Central memory CD8-positive, alpha-beta T cell (primary cell): ENCODE measurements at places on chromosomes 5 and 9.
A peak's percentile ranks its signal among the peaks of the same experiment; 100 is the strongest.

GRCh38 chr9:114496011-114496410, 9.3 kb downstream of the WHRN start:
- DNase-seq = no peak

DNA sequence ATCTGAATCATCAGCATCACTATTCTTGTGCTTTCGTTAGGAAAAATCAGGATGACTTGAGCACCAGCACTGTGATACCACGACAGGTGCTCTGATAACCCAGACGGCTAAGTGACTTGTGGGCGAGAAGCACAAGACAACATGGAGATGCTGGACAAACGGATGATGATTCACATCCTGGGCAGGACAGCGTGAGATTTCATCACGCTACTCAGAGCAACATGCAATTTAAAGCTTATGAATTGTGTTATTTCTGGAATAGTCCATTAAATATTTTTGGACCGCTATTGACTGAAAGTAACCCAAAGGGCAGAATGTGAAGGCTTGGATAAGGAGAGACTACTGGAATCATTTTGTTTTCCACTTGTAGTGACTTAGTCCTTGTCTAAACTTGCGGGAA, 114.8 kb upstream of the DAPK1 start:
- no peak for DNase-seq

DNA sequence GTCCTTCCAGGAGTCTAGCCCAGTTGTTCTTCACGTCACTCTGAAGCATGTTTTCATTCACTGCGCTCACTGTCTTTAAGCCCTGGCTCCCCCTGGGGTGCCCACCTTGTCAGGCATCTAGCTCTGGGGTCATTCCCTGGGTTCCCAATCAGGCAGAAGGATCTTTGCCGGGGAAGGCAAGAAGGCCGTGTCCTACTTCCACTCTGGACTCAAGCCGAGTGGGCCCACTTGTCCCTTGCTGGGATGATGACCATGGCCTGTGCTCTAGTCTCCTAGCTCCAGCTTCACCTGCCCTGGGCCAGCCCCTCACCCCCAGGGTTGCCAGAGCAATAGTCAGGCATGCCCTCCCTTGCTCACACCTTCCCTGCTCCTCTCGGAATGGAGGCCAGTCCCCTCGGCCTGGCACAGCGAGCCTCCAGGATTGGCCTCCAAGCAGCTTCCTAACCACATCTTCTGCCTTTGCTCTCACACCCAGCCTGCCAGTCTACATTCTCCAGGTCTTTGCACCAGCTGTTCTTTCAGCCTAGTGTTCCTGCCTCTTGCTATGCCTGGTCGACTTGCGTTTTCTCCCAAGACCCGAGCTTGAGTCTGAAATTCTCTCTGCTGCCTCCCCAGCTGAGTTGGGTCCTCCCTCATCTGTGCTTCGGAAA, 32.2 kb upstream of the PSD2 start:
- no peak for DNase-seq

- no peak for DNase-seq
Observed at GRCh38 chr5:130923543-130924124, 241.4 kb downstream of the HINT1 start.

DNA sequence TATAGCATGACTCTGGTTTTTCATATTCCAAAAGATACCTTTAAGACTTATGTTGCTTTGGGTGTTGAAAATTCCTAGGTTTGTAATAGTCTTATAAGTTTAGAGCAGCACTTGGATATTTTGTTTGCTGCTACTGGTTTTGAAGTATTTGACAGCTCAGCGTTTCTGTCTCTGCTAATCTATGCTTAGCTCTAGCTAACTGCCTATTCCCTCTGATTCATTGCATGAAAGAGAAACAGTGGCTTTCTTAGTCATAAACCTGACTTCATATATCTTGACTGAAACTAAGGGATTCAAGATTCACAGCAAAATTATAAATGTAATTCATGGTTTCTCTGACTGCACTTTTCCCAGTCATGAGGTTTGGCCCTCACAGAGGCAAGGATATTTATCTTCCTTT, 35.6 kb upstream of the ANXA1 start:
- DNase-seq = no peak

- DNase-seq = no peak
Observed at GRCh38 chr5:117204926-117205869, 630.6 kb upstream of the SEMA6A start.

GRCh38 chr9:14071484-14071883, 242.5 kb downstream of the NFIB start:
- DNase-seq = no peak

- no peak for DNase-seq
Observed at GRCh38 chr9:30977965-30978364, 1406.5 kb upstream of the ACO1 start.

GRCh38 chr9:73151653-73152542, at the start of gene ANXA1:
Gene ANXA1, plus strand, starts transcription at chr9:73151865. Its CDS starts 6,671 bp downstream, at chr9:73158536.
- DNase-seq = peak; percentile 31

DNA sequence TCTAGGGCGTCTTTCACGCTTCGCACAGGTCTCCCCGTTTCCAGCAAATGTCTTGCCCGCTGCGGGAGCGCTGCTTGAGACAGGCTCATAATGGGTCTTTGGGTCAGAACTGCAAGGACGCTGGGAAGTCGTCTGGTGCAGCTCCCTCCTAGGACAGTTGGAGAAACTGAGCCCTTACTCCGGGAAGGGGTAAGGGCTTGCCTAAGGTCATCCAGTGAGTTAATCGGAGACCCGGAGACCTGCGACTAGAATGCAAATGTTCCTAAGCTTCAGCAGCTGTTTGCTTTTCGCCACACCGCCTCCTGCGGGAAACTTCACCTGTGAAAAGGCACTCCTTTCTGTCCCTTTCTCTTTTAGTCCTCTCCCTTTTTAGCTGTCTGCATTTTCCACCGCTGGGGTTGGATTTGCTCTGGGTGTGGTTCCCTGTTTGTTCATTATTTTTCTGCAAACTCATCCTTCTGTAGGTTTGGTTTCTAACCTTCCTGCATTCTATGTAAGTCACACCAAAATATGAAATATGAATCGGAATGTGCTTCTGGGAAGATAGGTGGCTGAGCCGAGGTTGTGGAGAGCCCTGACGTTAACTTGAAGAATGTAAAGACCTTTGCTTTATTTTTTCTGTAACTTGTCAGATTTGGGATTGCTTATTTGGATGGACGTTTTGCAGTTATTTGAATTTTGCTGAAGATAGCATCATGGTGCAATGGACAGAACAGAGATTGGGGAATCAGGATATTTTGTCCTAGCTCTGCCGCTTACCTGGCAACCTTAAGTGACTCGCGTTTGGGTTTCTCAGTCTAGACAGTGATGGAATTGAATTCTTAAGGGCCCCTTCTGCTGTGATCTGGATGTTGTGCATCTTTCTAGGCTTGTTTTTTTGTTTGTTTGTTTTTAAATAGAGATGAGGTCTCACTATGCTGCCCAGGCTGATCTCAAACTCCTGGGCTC, 909 bp downstream of the SLC36A1 start:
- DNase-seq = no peak

- no peak for DNase-seq
Observed at GRCh38 chr5:54581831-54582548, 64.4 kb downstream of the SNX18 start.

GRCh38 chr9:127642082-127642740, 30.1 kb downstream of the STXBP1 start:
- no peak for DNase-seq

DNA sequence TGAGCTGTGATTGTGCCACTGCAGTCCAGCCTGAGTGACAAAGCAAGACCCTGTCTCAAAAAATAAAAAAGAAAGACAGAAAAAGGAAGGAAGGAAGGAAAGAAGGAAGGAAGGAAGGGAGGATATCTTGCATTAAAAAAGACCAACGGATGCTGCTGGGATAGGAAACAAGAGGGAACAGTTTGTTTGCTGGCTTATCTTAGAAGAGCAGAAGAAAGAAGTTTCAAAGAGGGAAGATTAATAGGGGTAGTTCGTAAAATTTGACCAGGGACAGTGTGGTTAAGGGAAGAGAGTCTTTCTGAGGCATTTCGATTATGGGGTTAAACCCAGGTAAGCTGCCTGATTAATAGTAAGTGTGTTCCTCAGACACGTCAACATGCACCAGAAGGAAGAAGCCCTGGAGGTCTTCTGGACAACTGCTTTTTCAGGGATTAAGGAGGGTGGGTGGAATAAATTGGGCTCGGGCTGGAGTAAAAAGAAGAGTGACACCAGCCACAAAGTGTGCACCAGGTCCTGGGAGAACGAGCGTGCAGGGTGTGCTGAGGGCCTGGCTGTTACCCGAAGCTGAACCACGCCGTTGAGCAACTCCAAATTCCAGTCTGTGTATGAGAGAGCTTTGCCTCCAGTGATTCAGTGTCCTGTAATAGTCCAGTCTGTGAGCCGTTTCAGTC, 24.8 kb downstream of the FYB1 start:
- no peak for DNase-seq

DNA sequence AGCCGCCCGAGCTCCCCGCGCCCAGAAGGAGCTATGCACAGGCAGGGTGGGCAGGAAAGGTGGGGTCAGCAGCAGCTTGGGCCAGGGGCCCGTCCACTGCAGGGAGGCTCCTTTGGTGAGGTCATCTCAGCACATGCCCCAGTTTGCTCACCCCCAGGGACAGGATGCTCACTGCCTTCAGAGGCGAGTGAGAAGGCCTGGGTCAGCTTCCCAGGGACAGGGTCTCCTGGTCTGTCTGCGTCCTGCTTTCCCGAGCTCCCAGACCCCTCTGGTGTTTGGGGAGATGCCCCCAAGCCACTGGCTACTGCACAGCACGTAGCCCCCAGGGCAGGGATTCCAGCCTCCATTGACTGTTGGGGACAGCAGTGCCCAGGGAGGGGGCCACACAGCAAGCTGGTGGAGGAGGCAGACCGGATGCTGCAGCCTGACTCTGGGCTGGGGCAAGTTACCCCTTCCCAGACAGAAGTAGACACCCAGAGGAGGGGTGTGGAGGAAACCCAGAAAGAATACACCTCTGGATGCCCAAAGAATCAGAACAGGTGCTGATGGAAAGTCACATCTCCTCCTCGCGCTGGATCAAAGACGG, 581 bp upstream of the SARDH start:
- no peak for DNase-seq

- no peak for DNase-seq
Observed at GRCh38 chr9:119773823-119774222, 404.6 kb upstream of the BRINP1 start.

- no peak for DNase-seq
Observed at GRCh38 chr5:149152317-149152746, 11.0 kb downstream of the ABLIM3 start.

- DNase-seq = no peak
Observed at GRCh38 chr5:93246090-93246855, 334.7 kb downstream of the NR2F1-AS1 start.

DNA sequence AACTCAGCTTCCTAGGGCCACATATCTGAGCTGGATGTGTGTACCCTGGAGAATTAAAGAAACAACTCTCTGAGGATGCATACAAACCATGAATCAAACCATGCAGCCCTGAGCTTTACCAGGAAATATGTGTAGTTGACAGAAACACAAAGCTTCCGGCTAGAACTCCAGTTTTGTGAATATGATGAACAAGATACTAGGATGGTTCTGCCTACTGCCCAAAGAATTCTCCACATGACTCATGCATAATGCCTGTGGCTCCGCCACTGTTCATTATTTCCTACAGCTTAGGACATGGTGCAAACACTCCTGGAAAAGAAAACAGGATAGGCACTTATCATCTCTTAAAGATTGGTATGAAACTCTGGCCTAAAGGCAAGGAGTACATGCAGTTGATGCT, 343.4 kb downstream of the DNAH5 start:
- DNase-seq = no peak

DNA sequence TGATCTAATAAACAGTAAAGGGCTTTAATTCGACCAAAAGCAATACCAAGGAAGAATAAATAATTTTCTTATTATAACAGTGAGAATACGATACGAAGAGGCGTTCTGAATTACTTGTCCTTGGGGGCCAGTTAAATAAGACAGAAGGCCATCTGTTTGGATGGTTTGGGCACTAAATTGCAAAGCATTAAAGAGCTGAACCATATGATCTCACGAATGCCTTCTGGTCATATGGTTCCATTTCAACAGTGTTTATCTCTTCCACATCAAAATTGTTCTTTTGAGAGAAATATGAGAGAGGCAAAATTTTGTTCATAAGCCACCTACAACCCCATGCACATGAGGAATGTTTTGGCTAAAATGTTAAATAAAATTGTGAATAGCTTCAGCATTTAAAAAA, 605.4 kb downstream of the PTPRD start:
- DNase-seq = no peak

- no peak for DNase-seq
Observed at GRCh38 chr5:119271758-119272730, 83.8 kb upstream of the TNFAIP8 start.

DNA sequence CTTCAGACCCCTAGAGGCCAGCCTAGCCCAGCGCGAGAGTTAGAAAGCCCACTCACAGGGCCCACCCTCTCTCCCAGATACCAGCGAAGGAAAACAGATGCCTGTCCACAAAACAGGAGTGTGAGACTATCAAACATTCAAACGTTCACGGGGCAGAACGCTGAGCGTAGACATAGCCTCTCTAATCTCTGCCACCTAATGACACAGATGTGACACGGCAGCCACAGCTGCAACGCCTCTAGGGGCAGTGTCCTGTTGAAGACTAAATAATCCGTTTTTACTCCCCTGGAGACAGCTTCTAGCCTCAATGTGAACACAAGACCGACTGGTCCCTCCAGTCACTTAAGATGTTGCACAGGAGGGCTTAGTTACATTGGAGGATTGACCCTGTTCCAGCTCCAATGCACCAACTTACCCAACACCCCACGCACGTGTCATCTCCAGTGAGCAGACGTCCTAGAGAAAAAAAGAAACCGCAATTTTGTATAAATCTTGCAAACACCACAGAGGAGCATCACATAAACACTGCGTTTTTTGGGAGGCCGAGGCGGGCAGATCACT, 14.3 kb downstream of the DIPK1B start:
- no peak for DNase-seq

DNA sequence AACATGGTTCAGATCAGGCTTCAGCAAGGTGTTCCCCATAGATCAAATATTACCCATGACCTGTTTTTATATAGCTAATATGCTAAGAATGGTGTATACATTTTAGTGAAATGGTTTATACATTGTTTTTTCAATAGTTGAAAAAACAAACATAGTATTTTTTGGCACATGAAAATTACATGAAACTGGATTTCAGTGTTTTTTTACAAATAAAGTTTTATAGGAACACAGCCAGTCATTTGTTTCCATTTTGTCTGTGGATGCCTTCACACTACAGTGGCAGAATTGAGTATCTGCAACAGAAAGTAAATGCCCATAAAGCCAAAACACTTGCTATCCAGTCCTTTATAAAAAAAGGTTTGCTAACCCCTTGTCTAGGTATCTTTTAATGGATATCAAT, 134.5 kb upstream of the TNFAIP8 start:
- DNase-seq = no peak

- no peak for DNase-seq
Observed at GRCh38 chr9:127285965-127286364, 21.4 kb downstream of the GARNL3 start.

DNA sequence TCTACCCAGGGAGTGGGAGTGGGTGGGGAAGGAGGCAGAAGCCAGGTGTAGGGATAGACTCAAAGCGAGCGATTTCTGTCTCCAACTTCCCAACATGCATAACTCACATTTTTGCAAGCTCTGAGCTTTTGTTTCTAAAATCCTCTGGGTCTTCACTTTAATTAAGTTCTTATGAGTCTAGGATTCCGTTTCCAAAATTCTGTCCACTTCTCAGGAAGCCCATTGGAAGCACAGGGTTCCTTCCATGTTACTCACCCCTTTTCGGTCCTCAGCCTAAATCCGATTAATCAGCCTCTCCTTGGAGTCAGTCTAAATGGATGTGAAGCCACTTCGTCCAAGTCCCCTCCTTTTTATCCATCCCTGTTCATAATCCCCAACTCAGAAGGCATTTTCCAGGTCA, 1.4 kb downstream of the GPX3 start:
- DNase-seq = no peak
